ENCODE measurements at places on chromosomes 1 and 21.

- DNase-seq, result no peak
Observed at GRCh38 chr1:21933397-21934248, 3.5 kb downstream of the HSPG2 start.

- DNase-seq, result no peak
Observed at GRCh38 chr1:21021311-21021710, 155.4 kb downstream of the EIF4G3 start.

DNA sequence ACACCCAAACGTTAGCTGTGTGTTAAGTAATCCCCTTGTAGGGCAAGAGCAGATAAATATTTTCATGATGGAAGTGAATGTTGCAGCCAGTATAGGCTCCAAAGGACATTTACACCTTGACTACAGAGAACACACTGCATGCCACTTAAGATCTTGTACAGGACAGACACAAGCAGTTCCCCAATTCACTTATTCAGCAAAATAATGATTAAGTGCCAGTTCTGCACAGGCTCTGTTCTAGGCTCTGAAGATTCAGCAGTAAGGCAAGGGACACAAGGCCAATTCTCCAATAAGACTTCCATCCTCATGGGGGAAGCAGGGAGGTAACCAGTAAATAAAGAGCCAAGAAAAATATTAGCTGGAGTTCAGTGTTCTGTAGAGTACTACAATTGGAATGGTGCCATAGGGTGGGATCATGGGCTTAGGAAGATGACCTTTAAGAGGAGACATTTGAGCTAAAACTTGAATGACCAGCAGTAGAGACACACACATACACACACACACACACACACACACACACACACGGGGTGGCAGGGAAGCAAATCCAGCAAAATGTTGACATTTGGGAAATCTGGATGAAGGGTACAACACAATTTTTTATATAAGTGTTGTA, 199.9 kb upstream of the JUN start:
- no peak for DNase-seq

DNA sequence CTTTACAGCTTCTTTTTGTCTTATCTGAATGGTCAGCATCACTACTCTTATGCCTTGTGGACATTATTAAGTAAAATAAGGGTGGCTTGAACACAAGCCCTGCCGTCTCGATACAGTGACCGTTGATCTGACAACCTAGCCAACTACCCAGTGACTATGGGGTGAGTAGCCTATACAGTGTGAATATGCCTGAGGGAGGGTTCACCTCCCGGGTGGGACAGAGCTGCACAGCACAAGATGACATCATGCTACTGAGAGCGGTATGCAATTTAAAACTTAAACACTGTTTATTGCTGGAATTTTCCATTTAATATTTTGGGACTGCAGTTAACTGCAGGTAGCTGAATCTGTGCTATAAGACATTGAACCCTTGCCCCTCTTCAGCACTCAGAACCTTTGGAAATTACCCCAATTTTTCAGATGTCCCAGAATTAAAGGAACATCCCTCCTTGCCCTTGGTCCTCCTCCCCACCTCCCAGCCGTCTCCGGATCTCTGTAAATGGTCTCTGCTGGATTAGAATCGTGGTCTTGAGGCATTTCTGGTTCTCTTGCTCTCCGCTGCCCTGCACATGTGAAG, 618.5 kb downstream of the PTPRU start:
- no peak for DNase-seq

DNA sequence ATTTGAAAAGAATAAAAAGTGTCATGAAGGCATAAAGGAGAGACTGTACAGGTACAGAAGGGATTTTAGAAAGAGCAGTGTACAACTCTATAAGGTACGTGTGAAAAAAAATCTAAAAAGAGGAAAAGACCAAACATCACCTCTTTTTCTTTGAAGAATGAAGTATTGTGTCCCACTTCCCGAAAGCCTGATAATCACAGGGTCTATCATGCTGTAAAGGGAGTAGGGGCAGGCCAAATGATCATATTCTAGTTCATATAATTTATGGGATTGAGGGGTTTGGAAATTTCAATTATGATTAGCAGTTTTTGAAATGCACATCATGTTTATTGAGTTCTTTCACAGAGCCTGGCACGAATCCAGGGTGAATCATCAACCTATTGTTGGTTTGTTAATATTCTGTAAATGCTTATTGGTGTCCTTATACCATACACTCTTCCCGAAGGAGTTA, 910 bp upstream of the RERE start:
- DNase-seq, result no peak

- DNase-seq, result no peak
Observed at GRCh38 chr1:175881246-175881976, 138.0 kb upstream of the TNR start.

DNA sequence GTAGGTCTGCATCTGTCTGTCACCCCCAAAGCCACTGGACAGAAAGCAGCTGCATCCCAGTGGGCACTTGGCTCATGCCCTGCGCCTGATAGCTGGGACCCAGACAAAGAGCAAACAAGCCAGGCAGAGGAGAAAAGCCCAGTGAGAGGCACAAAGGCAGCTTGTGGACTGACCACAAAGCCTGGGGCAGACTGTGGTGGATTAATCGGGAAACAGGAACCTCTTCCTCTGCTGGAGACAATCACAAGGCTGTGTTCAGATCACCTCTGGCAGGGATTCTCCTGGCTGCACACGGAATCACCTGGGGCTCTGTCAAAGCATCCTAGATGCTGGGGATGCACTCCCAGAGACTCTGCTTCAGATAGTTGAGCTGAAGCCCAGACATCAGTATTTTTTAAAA, 15.2 kb upstream of the GJB5 start:
- DNase-seq, result no peak

- DNase-seq, result no peak
Observed at GRCh38 chr1:177106614-177107365, 57.7 kb downstream of the ASTN1 start.

DNA sequence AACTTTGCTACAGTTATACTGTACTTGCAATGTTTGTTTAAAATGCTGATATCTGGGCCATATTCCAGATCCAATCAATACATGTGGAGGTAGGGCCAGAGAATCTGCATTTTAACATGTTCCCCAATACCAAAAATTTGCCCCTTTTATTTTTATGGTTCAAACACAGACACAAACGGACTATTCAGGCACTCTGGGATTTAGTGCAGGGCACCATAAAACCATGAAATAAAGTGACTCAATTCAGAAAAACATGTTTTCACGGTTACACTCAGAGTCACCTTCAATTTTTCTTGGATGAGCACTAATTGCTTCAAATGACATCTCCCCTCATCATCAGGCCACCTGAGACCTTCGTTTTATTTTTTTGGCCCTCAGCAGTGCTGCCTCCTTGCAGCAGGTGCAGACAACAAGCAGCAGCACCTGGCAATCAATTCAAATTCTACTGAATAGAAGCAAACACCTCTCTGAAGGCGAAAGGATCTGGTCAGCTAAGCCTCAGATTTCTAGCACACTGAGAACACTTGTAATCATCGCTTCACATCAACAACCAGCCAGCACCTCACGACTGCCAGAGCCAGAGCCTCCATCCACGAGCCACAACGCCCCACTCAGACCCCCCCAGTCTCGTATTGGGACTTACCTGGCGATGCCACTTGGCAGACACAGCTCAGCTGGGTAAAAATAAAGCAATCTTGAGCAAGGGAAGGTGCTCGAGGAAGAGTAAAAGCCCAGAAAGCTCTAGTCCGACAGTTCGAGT, 1.1 kb downstream of the ERO1B start:
- DNase-seq, result peak; percentile 6

- no peak for DNase-seq
Observed at GRCh38 chr1:27356277-27356618, 10.5 kb downstream of the MAP3K6 start.

- DNase-seq, result no peak
Observed at GRCh38 chr1:232209357-232209756, 420.6 kb downstream of the SIPA1L2 start.

DNA sequence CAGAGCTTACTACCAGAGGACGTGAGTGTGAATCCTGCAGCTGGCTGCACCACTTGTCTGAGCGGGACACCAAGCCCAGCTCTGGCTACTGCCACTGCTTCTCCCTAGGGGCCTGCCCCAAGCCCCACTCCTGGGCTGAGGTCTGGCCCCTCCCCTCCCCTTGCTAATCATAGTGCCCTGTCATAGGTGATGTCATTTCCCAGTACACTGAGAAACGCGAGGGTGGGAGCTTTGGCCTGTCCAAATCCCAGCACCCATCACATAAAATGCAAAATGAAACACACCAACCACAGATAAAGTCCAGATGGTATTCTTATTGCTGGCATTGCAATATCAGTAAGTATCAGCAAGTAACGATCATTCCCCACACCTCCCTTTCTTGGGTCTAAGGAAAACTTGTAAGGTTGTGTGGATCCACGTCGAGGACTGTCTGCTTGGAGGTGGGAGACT, 77.7 kb downstream of the TOMM20 start:
- DNase-seq, result no peak

GRCh38 chr1:44112486-44112885, 6.1 kb upstream of the KLF17 start:
- DNase-seq, result no peak

GRCh38 chr1:212225871-212226302, 59.3 kb upstream of the PPP2R5A start:
- no peak for DNase-seq

- peak; percentile 53 for DNase-seq
Observed at GRCh38 chr1:206864939-206865671, at the start of gene IL20. IL20 (plus strand) TSS chr1:206865623; CDS start chr1:206865853, 230 bp downstream.

DNA sequence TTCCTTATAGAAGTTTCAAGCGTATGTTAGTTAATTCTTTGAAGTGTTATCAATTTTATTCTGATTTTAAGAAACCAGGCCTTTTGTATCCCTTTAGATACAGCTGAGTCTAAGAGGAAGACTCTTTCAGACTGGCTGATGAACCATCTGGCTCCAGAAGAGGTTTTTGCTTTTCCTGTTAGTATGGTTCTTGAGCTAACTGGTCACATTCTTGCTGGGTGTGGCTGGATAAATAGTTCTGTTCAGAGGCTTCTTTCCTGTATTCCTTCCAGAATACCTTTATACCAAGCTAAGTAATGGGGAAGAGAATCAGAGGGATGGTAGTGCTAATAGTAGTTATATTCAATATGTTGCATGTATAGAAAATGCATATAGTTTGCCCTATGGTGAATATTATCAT, 12.4 kb downstream of the HS2ST1 start:
- DNase-seq, result no peak

DNA sequence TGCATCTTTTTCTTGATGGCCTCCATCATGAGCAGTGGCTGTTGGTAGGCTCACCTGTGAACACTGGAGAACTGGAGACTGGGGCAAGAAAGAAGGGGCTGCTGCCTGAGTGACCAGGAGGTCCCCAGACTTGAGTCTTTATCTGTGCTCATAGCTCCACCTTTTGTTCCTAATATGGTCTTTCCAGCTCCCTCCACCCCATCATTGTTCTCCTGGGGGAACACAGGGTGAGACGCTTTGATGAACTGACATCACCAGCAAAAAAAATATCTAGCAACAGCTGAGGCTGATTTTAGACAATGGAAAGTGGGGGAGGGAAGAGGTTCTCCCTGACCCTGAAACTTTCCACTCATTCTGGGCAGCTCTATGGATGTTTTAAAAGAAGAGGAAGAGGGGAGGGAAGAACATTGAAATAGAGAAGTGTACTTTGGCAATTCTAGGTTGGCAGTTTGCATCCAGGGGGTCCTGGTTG, at the start of gene TPM3:
Gene TPM3, minus strand, starts transcription at position 111 of the 472 bp plus-strand sequence. Its CDS starts 82 bp downstream, at position 29.
- no peak for DNase-seq

DNA sequence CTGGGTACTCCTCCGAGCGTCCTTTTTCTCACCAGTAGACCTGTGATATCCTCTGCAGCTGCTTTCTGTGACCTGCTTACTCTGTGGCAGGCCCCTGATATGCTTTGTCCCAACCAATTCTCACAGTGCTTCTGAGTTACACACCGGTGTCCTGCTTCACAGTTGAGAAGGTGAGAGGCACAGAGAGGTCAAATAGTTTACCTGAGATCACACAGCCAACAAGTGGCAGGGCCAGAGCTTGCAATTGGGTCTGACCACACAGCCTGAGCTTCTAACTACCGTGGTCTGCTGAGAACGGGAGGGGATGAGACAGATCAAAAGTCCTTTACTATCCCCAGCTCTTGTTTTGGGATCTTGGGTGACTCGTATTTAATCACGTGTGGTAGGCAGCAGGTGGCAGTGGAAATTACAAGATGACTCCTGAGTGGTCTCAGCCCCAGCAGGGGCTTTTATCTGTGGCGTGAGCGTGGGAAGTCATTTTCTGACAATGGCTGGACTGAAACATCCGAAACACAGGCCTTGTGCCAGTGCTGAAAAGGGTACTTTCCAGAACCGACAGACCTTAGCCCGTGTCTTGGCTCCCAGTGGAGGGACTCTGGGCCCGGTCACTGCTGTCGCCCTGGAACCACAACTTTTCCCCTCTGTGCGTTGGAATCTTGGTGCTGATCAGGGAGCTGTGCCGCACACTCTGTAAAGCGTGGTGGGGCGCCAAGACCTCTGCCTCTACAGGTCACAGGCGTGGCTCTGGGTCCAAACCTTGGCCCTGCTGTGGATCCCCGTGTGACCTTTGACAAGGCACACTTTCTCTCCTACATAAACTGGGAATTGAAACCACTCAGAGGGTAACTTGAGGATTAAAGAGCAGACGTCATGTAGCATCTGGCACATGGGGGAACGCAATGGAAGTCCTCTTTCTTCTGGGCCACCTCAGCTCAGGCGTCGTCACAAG, 11.9 kb downstream of the THEMIS2 start:
- no peak for DNase-seq

GRCh38 chr1:20184481-20184900, 1.4 kb upstream of the UBXN10 start:
- DNase-seq, result no peak

DNA sequence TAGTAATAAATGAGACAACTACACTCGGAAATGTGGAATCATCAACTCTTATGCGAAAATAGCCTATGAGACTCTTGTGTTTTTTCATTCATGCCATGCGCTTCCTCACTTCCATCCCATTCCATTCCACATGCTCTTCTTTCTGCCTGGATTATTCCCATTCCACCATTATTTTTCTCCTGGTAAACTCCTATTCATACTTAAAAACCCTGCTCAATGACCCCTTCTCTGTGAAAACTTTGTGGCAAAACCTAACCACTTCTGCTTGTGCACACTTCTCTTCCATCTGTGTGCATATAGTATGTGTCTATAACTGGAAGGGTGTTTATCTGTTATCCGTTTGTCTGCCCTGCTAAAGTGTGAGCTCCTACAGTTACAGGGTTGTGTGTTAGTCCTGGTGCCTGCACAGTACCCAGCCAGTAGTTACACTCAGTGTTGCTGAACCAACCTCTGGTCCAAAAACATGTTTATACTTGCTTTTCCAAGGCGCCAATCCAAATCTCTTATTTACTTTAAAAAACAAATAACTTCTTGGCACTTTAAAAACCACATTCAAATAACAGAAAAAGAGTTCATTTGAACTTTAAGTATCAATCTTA, 10.7 kb downstream of the EPHX1 start:
- DNase-seq, result no peak

- no peak for DNase-seq
Observed at GRCh38 chr1:101235696-101236515, 913 bp upstream of the S1PR1 start.

- DNase-seq, result no peak
Observed at GRCh38 chr21:42190486-42190863, 28.5 kb upstream of the ABCG1 start.

- DNase-seq, result no peak
Observed at GRCh38 chr1:45658171-45658570, 28.2 kb downstream of the GPBP1L1 start.

Measured in stimulated activated CD8-positive, alpha-beta memory T cell treated with anti-CD3 and anti-CD28 coated beads, Interleukin-15, amount 100 ng/mL, for 4 hours (primary cell).